Stimulated activated CD4-positive, alpha-beta T cell treated with anti-CD3 and anti-CD28 coated beads, TNF-alpha, amount 100 ng/mL, for 24 hours (primary cell): ENCODE measurements at places on chromosomes 1 and 21.

DNA sequence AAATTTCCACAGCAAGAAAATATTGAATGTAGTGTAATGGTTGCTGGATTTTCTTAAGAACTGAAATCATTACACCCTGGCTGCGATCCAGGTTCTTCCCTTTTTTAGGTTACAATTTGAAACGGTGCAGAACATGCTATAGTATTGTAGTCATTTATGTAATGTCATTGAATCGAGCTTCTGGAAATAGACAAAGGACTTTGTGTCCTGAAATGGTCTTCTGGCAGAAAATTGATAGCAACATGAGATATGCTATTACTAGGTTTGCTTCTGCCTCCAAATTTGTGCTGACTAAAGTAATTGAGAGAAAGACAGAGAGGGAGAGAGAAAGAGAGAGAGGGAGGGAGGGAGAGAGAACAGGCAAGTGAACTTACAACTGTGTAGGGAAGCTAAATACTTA lies 146.2 kb upstream of the NFIA start:
- no peak for DNase-seq

DNA sequence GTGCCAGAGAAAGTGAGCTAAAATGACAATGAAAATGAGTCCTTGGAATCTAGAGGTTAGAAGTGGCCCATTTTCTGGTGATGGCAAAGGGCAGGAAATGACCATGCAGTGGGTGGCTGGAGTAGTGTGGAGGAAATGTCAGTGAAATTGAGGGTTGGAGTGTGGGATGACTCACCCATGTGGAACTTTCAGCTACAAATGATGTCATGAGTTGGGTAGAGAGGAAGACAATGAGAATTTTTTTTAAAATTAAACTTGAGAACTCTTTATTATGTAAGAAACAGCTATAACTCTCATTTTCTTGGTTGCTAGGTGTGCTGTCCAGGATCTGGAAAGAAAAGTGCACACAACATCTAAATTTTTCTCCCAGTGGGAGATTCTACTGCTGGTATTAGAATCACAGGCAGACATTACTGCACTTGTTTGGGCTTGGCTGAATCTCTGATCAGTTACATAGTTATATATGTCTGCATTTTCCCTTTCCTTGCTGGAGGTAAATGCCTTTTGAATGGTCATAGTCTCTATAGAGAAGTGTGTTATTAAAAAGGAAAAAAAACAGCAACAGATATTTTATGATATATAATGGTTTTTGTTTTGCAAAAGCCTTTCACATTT lies 56.8 kb upstream of the GNG12 start:
- DNase-seq, result no peak

GRCh38 chr1:53572065-53572814 lies 113.0 kb downstream of the DMRTB1 start:
- no peak for DNase-seq

- no peak for DNase-seq
These were observed 12.5 kb downstream of the C1orf21 start for GRCh38 chr1:184399192-184399847.

DNA sequence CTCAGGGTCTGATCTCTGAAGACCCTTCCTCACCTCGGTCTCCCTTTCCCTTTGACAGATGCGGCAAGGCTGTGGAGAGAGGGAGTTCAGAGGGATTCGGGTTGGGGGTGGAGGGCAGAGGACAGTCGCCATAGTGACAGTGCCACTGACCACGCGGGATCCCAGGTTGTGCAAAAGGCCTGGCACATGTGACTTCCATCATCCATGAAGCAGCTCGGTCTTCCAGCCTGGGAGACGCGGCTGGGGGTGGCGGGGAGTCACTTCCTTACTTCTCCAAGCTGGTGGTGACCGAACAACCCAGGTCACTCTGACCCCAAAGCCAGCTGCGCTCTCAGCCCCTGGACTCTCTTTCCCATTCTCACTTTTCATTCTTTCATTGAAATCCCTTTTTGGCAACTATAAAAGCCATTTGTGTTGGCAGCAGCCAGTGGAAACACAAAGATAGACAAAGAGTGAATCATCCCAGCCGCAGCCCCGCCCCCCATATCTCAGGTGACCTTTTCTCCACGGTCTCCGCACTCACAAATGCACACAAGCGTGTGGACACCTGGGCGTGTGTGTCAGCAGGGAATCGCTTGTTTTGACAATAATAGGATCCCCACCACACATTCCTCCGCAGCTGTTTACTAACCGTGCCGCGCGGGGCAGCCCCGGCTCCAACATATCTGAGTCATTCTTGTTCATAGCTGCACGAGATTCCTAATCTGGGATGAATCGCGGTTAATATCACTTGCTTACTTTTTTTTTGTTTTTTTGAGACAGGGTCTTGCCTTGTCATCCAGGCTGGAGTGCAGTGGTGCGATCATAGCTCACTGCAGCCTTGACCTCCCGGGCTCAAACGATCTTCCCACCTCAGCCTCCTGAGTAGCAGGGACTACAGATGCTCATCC lies 68.3 kb downstream of the DHRS3 start:
- peak; percentile 33 for DNase-seq

- DNase-seq, result no peak
These were observed 84.1 kb downstream of the RGS2 start for GRCh38 chr1:192892934-192893333.

GRCh38 chr1:228151180-228151925 lies 1.6 kb downstream of the GJC2 start:
- no peak for DNase-seq

DNA sequence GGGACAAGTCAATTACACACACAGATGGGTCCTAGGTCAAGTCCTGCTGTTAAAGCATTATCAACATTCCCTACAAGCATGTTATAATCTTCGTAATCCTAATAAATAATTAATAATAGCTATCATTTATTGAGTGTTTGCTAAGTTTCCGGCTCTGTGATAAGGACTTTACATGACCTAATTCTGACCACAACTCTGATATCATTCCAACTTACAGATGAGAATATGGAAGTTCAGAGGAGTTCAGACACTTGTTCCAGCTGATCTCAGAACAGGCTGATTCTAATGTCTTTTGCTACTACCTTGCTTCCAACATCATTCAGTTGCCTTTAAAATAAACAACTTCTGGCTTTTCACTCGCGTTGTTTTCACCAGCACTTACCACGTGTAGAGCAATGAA lies 770.1 kb upstream of the CXADR start:
- no peak for DNase-seq

GRCh38 chr1:54115520-54115919 lies 37.3 kb downstream of the CDCP2 start:
- no peak for DNase-seq

- no peak for DNase-seq
These were observed 51.3 kb upstream of the GFI1 start for GRCh38 chr1:92538048-92538412.

- DNase-seq, result no peak
These were observed 15.7 kb downstream of the DIP2A start for GRCh38 chr21:46474382-46474781.

- no peak for DNase-seq
These were observed 40.3 kb upstream of the ETV3 start for GRCh38 chr1:157178490-157178889.

DNA sequence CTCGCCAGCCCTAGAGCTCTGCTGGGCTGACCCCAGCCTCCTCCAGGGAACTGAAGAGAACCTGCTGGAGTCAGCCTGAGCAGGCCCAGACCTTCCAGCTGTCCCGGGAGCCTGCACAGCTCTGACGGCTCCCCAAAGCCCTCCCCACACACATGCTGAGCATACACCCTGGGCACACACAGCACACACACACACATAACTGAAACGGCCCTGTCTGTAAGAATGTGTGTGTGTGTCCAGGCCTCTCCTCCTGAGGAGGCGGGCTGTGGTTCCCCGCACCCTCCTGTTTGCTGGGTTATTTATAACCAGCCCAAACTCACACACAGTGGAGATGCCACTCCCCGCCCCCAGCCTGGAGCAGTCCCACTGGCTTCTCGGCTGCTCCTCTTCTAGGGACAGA lies 20.2 kb downstream of the SDC3 start:
- no peak for DNase-seq

GRCh38 chr1:212553676-212554075 lies 54.9 kb upstream of the ATF3 start:
- no peak for DNase-seq

GRCh38 chr21:26811482-26811881 lies 33.7 kb downstream of the ADAMTS1 start:
- no peak for DNase-seq

DNA sequence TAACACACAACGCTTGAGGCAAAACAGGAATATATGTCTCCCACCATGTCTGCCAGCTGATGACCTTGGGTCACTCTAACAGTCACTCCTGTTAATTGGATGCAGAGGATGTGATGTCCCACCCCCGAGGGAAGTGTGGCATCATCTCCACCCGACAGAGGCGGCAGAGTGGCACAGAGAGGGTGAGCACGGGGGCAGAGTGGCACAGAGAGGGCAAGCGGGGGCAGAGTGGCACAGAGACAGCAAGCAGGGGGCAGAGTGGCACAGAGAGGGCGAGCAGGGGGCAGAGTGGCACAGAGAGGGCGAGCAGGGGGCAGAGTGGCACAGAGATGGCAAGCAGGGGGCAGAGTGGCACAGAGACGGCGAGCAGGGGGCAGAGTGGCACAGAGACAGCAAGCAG lies 44.3 kb downstream of the DISP3 start:
- DNase-seq, result no peak

DNA sequence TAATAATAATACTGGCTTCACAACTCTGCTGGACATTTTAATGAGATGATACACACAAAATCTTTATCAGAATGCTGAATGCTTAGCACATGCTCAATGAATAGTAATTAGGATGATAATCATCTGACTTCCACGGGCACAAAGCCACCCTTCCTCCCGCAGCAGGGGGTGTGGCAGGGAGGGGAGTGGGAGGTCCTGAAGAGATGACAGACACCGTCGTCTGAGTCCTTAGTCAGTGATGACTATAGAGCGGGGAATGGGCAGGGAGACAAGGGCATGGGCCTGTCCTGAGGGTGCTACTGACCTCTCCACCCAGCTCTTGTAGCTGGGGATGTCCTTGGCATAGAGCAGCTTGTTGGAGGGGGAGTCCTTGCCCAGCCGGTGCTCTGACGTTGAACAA lies 117.6 kb upstream of the CD34 start:
- no peak for DNase-seq

DNA sequence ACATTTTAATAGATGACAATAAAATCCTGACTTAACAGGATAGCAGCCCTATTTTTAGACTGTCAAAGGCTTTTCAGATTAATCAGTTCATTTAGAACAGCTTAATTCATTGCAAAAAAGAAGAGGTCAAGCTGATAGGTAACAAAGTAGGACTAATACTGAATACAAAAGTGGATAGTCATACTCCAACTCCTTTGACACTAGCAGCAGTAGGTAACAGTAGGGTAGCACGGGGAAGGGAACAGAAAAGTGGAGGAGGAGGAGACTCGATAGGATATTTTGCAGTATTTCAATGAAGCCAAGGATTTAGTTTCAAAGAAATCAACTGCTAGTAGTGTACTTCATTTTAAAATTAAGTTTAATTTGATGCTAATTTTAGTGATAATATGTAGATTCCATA lies 51.1 kb downstream of the USP1 start:
- no peak for DNase-seq

GRCh38 chr1:54177726-54178125 lies 22.1 kb downstream of the CYB5RL start:
- DNase-seq, result no peak

DNA sequence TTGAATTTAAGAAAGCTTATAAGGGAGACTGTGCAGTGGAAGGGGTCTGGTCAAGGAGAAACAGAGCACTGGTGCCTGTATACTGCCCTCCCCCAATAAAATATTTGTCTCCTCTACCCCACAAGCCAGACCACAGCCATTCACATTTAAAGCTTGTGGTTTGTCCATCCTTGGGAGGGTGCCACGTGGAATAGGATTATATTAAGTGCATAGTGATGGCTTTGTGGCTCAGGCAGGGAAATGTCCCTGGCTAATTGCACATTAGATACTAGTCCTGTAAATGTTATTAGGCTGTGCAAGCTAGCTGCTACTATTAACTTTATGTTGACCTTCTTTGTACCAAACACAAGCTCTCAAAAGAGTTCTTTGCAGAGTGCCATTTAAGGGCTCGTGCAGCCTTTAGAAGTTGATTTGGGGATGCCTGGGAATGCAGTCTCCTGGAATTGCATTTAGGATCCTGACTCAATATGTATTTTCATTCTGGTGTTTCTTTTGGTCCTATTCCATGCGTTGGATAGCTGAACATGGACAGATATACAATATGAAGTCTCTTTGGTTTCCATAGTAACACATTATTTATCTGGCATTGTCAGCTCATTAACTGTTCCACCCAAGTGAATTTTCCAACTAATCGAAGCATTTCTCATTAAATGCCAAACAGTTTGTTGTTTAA lies 210.6 kb downstream of the ROR1 start:
- no peak for DNase-seq
